ENCODE measurements at places on chromosomes 1 and 21.

DNA sequence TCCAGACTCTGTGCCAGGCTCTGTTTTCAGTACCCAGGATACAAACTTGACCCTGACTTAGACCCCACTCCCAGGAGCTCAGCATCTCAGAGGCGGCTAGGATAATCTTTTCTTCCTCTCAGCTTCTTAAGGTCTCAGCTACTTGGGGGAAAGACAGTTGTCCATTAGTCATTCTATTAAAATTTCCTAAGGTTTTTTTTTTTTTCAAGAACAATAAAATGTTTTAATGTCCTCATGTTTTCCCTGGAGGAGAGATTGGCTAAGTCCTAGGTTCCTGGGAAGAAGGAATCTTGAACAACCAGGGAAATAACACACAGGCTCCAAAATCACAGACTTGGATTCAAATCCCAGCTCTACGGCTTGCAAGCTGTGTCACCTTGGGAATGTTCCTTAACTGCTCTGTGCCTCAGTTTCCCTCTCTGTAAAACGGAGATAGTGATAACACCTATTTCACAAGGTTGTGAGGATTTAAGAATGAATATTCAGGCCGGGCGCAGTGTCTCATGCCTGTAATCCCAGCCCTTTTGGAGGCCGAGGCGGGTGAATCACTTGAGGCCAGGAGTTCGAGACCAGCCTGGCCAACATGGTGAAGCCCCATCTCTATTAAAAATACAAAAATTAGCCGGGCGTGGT lies 33.0 kb downstream of the CDK18 start:
- peak; percentile 36 for DNase-seq

- no peak for DNase-seq
These were observed 233.1 kb downstream of the PTPRU start for GRCh38 chr1:29469457-29469856.

- no peak for DNase-seq
These were observed 72.5 kb downstream of the OBSCN start for GRCh38 chr1:228280106-228280901.

DNA sequence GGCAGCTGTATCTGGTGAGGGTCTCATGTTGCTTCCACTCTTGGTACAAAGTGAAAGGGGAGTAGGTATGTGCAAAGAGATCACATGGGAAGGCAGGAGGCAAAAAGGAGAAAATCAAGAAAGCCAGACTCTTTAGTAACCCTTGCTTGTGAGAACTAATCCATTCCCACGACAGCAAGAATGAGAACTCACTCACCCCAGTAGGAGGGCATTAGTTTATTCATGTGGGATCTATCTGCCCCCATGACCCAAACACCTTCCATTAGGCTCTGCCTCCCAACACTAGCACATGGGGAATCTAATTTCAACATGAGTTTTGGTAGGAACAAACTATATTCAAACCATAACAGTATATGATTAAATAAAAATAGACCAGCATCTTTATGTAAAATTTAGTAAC lies 57.6 kb downstream of the ZNHIT6 start:
- DNase-seq: no peak

- no peak for DNase-seq
These were observed 48.4 kb downstream of the CAPZB start for GRCh38 chr1:19436716-19437476.

DNA sequence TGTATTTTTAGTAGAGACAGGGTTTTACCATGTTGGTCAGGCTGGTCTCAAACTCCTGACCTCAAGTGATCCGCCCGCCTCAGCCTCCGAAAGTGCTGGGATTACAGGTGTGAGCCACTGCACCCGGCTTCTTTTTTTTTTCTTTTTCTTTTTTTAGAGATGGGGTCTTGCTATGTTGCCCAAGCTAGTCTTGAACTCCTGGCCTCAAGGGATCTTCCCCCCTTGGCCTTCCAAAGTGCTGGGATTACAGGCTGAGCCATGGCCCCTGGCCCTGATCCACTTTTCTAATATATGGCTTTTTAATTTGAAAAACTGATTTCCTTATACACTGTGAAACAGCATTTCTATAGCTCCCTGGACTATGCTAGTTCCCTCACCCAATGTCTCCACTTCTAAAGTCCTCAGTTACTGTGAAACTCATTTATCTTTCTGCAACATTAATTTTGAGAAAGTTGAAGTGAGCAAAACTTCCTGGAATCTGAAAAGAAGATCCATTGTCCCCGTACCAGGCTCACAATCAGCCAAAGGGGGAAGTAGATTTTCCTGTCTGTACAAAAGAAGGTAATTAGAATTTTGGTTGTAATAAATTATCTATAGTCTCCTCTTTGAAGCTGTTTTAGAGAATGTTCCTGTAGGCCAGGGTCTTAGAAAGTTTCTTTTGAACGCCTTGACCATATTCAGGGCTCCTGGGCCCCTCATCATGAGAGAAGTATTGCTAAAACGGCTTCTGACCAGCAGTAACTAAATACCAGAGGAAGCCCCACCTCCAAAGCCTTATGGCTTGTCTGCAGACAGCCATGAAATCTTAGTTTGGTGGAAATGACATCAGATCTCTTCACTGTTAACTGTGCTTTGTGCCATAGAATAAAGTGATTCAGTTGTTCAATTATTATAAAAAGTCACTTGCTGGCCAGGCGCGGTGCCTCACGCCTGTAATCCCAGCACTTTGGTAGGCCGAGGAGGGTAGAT lies 34.9 kb downstream of the DEGS1 start:
- DNase-seq: no peak
